ENCODE measurements at places on chromosomes 6 and 20.

DNA sequence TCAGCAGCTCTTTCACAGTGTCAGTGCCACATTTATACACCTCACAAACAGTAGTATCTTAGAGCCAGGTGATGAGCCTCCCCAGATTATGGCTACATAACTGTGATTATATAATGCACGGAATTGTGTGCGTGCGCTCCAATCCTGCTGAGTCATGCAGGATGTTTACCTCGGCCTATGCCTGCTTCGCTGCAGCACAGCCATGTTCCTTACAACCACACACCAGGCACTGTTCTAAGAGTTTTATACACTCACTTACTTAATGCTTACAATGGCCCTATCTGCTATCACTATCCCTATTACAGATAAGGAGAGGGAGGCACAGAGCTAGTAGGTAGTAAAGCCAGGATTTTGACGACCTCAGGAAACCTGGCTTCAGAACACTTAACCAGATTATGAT is 7.3 kb downstream of the ZKSCAN3 start:
- DNase-seq = no peak

GRCh38 chr20:38873050-38873581 is 53.1 kb upstream of the FAM83D start:
- no peak for DNase-seq

- no peak for DNase-seq
Observed at GRCh38 chr6:73832313-73832712, 136.3 kb downstream of the CD109 start.

DNA sequence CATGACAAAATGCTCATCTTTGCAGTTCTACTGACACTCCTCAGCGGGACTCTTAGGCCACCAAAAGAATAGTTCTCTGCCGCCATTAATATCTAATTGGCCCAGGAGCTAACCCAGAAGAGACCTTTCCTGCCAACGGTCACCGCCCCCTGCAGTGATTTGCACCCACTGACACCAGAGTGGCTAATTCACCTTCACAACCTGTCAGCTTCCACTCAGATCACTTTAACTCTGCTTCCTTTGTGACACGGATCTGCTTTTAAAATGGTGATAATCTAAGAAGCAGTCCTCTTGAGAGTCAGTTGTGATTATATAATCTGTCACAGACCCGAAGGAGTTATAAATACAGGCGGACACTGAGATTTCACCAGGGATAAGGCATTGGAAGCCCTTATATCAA is 172.8 kb downstream of the FRK start:
- no peak for DNase-seq

Measured in NCI-H345 (cell line).